Gastroesophageal sphincter (tissue), 4 donors: ENCODE measurements at places on chromosomes 7 and 10. TPM values are rescaled to one million over a fixed set of nuclear protein-coding genes. Genes with fewer than 3 reads are reported as not detected.

Gene TSPAN15
- total RNA-seq = 57.8 TPM

Gene NUTM2A
- 0.27 TPM for total RNA-seq

Gene PODXL
- 40.2 TPM for total RNA-seq

Gene PNLIPRP2
- not detected for total RNA-seq

Gene GFRA1
- total RNA-seq = 57.1 TPM

Gene PSTK
- total RNA-seq = 12.3 TPM

Gene PPP1R3A
- total RNA-seq = not detected
